Caki2 (cell line): ENCODE measurements at places on chromosomes 11 and 22. TPM values are rescaled to one million over a fixed set of nuclear protein-coding genes. Genes with fewer than 3 reads are reported as not detected.
A peak's percentile ranks its signal among the peaks of the same experiment; 100 is the strongest.

GRCh38 chr11:69425444-69425843, 56.0 kb upstream of the LINC01488 start:
- DNase-seq, result no peak

- no peak for DNase-seq
Observed at GRCh38 chr11:27505781-27506180, 788 bp downstream of the LIN7C start.

- DNase-seq, result no peak
Observed at GRCh38 chr11:28003615-28004014, 104.3 kb downstream of the KIF18A start.

GRCh38 chr22:28331695-28332094, 347.9 kb downstream of the TTC28 start:
- no peak for DNase-seq

DNA sequence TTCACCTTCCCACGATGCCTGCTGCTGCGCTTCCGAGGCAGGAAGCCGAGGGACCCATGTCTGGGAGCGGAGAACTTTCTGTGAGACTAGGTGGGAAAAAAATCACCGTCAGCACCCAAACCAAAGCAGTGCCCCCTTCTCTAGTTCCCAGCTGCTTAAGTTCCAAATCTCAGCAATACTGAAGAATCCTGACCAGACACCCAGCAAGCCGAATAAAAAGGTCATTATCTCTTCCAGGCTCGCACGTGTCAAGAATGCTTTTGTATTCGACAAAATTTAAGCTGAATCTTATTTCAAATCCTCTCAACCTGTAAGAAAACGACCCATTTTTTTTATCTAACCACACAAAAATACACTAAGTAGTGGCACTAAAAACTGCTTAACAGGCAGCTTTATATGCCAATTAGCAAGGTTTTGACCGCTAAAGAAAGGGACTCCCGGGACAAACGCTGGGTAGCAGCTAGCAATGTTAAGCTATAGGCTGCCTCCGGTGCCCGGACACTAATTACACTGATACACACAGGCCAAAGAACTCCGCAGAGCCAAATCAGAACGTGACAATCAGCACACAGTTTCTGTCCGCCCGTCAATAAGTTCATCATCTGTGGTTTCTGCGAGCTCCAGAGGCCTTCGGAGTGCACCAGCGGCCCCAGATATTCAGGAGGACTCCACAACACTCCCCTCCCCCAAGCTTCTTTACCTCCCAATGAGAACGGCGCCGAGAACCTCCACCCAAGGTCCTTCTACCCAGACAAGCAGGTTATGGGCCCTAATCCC, 728 bp downstream of the RPL3 start:
- no peak for DNase-seq

GRCh38 chr11:777288-778255, at the start of gene GATD1:
Gene GATD1, minus strand, starts transcription at chr11:777487. Its CDS starts 25 bp downstream, at chr11:777462.
- peak; percentile 66 for DNase-seq

DNA sequence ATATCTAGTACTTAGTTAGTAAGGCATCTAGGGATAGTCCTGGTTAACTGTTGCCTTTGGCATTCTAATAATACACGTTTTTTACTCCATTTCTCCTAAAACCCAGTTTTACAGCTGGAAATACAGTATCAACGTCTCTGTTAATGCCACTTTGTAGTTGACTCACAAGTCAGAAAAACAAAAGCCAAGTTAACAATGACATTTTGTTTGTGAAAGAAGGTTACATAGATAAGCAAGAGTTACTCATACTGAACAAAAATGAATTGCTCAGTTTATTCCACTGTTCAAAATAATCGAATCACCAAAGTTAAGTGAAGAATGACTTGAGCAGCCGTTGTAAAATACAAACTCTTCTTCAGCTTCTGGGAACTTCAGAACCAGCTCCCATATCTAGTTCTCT, 540.3 kb downstream of the ETS1 start:
- DNase-seq, result no peak

GRCh38 chr11:36073411-36074203, 129.7 kb downstream of the LDLRAD3 start:
- no peak for DNase-seq

DNA sequence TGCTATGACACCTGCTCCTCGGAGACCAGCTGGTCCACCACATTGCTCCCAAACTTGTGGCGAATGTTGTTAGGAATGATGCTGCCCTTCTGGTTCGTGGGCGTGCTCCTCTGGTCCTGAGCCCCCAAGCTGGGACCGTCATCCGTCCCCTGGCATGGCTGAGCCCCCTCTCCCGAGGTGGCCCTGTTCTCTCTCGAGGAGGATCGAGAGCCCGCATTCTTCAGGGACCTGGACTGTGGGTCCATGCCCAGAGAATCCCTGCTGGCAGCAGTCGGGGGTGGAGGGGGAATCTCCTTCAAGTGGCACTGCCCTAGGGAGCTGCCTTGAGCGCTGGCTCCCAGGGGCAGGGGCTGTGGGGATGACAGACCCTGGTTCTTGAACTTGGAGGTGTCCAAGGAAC, 17.4 kb downstream of the TST start:
- DNase-seq, result no peak

DNA sequence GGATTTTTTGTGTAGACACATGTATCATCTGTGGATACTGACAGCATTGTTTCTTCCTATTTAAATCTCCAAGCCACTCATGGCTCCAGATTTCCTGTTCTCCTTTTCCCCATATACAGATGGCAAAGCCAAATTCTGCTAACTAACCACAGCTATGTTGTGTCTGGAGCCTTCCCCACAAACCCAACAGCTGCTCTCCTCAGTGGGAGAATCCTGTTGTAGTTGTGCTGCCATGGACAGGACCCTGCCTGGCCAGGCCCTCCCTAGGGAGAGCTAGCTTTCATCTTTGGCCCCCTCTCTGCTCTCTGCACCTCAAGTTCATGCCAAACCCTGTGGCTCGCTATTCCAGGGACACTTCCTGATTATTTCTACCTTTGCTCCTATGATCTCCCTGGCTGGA, 106.4 kb upstream of the CCDC90B start:
- no peak for DNase-seq

- DNase-seq, result no peak
Observed at GRCh38 chr11:45921561-45922424, 663 bp upstream of the LARGE2 start.

DNA sequence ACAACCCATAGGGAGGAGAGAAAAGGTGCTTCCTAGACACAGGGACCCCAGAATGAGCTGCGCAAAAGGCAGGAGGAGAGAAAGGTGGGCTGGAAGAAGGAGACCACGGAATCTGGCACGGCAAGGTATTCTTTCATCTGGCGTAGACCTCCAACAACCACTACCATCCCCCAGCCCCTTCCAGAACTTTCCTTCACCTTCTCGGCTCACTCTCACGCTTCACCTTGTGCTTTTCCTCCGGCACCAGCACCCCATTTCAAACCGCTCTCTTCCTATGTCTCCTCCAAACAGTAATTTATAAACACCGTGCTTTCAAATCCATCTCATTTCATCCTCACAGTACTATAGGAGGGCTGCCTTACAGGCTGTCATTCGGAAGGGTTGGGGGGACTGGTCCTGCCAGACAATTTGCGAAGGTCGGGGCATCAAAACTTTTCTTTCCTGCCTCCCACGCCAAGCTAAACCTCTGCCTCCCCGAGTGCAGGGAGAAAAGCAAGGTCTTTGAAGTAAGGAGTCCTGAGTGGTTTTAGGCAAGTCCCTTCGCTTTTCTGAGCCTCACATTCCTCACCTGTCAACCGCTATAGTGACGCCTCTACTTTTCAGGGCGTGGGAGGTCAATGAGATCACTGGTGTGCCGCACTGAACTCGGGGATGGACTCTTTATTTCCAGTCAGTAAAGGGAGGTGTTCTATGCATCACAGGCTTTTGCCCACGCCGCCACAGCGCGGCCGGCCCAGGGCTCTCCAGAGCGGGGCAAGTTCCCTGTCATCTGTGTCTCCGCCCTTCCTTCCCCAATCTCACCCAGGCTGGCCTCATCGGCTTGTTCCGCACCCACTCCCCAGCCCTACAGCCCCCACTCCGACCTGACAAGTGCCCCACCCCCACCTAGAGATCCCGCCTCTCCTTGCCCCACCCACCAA, 800 bp downstream of the KCTD21 start:
- DNase-seq, result no peak

DNA sequence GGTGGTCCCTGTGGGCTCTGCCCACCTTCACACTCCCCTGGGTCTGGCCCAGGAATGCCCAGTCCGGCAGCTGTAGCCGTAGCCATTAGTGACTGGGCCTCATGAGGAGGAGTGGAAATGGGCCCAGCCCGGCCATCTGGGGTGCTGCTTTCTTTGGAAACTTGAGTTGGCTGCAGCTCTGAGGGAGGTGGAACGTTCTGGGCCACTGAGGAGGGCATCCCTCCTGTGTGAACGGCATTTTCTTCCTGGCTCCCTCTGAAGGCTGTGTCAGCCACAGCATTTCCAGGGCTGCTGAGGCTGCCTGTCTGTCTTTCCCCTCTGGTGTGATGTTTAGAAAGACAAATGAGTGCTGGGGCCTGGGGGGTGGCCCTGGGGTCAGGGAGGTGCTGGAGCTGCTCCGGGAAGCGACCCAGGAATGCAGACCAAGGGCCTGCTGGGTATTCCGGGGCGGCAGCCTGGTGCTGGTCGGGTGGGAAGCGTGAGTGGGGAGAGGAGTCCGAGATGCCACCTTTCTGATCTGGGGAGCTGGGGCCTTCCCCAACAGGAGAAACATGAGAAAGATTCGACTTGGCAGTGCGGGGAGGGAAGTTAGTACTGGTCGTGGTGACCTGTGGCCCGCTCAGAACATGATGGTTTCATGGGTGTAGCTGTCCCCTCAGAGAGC, 27.1 kb downstream of the PTDSS2 start:
- DNase-seq, result no peak

- DNase-seq, result no peak
Observed at GRCh38 chr11:31474083-31474482, 35.3 kb downstream of the IMMP1L start.

DNA sequence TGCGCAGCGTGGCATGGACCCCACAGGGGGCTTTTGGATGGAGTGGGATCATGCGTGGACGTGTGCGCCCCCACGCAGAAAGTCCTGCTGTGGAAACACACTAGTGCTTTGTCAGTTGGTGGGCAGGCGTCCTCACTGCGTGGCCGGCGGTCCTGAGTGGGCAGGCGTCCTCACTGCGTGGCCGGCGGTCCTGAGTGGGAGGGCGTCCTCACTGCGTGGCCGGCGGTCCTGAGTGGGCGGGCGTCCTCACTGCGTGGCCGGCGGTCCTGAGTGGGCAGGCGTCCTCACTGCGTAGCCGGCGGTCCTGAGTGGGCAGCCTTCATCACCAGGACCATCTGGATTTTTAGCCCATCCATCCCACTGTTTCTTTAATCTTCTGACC, 205.9 kb downstream of the TBC1D22A start:
- no peak for DNase-seq

DNA sequence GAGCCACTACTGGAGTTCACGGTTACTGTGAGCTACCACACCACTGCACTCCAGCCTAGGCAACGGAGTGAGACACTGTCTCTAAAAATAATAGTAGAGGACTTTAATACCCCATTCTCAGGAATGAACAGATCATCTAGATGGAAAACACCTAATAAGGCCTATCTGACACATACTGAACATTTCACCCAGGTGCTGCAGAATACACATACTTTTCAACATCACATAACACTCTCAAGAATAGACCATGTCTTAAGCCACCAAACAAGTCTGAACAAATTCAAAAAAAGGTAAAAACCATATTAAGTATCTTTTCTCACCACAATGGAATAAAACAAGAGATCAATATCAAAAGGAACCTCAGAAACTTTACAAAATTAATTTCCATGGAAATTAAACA, 37.9 kb downstream of the DDIAS start:
- DNase-seq, result no peak

DNA sequence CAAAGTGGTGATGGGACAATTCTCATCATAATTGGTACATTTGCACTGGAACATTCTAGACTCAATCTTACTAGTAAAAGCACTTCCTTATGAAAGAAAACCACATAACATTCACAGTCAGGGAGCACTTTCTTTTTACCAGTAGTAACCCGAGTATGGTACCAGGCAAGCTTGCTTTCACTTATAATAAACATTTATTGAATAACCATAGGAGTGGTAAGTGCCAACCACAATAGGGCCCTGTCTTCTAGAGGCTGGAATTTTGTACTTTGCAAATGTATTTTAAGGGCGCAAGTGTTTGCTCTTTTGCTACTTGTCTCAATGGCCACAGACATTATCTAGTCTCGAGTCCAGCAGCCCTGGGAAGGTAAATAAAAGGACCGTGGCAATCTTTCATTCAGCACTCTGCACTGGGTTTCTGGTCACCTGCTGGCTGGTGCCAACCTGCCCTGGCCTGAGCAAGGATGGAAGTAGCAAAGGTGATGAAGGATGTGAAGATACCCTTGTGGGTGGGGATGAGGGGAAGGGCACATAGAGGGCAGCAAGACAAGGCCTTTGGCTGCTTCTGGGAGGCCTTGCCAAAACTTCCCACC, 24.2 kb downstream of the C22orf31 start:
- no peak for DNase-seq

Gene OPCML
- 0.07 TPM in 1 of 2 replicates, not detected in the other for total RNA-seq

Gene DDTL
- total RNA-seq, result 0.10 TPM in 1 of 2 replicates, not detected in the other

Gene NNMT
- 66.9 and 89.8 TPM in 2 replicates for total RNA-seq

Gene DDI1
- total RNA-seq, result not detected in 2 replicates

Gene GDPD5
- 1.6 and 2.8 TPM in 2 replicates for total RNA-seq

Gene UPK3A
- 2.1 and 5.9 TPM in 2 replicates for total RNA-seq
